ENCODE measurements at places on chromosomes 5 and 9.

- no peak overlapping the region for H3K27ac ChIP-seq
- no peaks in the 10 kb centered on the region for H3K4me1 ChIP-seq
- no peaks in the 10 kb centered on the region for H3K27me3 ChIP-seq
- DNase-seq, result no peak
- H3K36me3 ChIP-seq, result no peaks in the 10 kb centered on the region
These were observed 39.4 kb downstream of the ZSWIM6 start for GRCh38 chr5:61371474-61371873.

GRCh38 chr5:14663734-14664269 is 716 bp upstream of the OTULIN start:
- H3K27me3 ChIP-seq, result no peaks in the 10 kb centered on the region
- H3K4me1 ChIP-seq, result peaks cover 58% of the 10 kb centered on the region
- H3K27ac ChIP-seq, result peak overlapping the region; percentile 89
- H3K36me3 ChIP-seq, result peaks cover 37% of the 10 kb centered on the region
- peak overlapping the region; percentile 77 for H3K4me3 ChIP-seq

- H3K36me3 ChIP-seq, result no peaks in the 10 kb centered on the region
- no peak overlapping the region for H3K27ac ChIP-seq
- peaks cover 7% of the 10 kb centered on the region for H3K4me1 ChIP-seq
- no peak overlapping the region for H3K4me3 ChIP-seq
- H3K27me3 ChIP-seq, result no peaks in the 10 kb centered on the region
- DNase-seq, result peak; percentile 43
These were observed 164.8 kb upstream of the VCAN start for GRCh38 chr5:83306572-83307241.

DNA sequence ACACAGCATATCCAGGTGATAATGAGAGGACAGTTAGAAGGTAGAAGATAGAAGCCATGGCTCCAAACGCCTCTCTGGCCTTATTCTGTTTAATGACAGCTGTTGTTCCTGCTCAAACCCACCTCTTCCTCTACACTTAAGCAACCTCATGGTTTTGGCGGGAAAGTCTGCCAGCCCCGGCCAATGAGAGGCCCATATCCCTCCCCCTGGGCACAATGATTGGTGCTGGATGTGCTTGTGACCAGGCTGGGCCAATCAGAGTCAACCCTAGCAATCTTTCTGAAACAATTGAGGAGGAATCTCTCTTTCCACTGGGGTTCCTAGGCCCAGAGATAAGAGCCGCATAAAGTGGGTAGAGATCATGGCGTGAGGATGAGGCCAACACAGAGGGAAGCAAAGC is 4.8 kb upstream of the GFI1B start:
- H3K27ac ChIP-seq, result no peak overlapping the region
- peaks cover 5% of the 10 kb centered on the region for H3K4me1 ChIP-seq
- peak; percentile 36 for DNase-seq

DNA sequence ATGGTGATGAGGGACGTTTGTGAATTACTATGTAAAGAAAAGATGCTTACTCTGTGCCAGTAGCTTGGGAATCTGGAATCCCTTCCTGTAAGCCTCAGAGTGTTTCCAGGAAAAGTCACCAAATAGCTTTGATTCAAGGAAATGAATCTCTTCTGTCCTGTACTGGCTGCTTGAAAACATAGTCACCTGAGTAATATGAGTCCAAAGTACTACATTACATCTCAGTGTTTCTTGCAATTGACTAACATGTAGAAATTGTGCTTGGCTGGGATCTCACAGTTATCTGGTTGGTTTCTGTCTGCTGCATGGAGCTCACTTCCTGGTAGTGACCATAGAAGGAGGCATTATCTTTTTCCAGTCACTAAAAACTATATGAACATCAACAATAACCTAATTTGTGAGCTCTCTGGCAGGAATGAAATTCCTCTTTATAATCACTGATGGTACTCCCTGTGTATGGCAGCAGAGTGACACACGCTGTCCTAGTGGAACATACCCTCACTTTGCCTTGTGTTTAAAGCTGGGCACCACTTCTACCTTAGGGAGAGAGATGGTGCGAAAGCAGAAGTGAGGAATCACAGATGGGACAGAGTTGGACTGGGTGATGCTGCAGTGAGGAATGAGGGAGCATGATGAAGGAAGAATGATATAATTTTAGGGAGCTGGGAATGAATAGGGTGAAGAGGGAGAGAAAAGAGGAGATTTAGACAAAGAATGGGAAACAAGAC is 568.5 kb downstream of the RAB3C start:
- peaks cover 11% of the 10 kb centered on the region for H3K4me1 ChIP-seq
- H3K27ac ChIP-seq, result peak overlapping the region; percentile 53

- H3K36me3 ChIP-seq, result peaks cover 21% of the 10 kb centered on the region
- H3K4me3 ChIP-seq, result no peak overlapping the region
These were observed 63.4 kb downstream of the DENND1A start for GRCh38 chr9:123866497-123866896.

- DNase-seq, result peak; percentile 11
- peaks cover 8% of the 10 kb centered on the region for H3K27me3 ChIP-seq
- no peaks in the 10 kb centered on the region for H3K4me1 ChIP-seq
These were observed 175.8 kb downstream of the CACNA1B start for GRCh38 chr9:138053321-138053868.
